ENCODE measurements at places on chromosomes 1 and 21.

GRCh38 chr1:196324345-196324744 is 283.9 kb downstream of the KCNT2 start:
- DNase-seq, result no peak

DNA sequence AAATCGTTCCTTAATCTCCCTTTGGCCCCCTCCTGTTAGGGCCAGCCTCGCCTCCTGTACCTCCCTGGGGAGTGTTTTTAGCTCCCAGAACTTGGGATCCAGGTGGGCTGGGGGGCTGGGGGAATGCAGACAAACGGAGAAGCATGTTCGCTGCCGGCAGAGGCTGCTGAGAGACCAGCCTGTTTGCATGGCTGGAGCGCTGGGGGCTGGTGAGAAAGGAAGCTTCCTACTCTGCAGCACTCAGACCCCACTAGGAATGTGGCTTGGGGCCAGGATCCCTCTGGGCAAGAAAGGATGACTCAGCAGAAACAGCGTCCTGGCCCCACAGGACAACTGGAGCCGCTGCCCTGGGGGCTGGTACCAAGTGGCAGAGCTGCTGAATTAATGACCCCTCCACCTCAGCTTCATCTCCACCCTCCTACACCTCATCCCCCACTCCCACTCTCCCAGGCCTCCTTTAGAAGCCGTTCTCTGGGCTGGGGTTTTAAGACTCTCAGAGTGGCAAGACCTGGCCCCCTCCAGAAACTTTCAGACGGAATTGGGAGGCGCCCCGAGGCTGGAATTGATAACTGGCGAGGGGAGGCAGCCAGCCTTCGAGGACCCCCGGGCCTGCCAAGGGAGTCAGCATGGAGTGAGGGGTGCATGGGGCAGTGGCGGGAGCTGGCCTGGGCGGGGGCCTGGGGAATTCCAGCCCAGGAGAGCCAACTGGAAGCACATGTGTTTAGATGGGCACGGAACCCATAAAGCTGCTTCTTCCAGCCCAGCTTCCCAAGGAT is 28.5 kb upstream of the EPS8L3 start:
- DNase-seq, result no peak

- DNase-seq, result peak; percentile 39
Observed at GRCh38 chr1:21782349-21782867, 541 bp downstream of the USP48 start.

DNA sequence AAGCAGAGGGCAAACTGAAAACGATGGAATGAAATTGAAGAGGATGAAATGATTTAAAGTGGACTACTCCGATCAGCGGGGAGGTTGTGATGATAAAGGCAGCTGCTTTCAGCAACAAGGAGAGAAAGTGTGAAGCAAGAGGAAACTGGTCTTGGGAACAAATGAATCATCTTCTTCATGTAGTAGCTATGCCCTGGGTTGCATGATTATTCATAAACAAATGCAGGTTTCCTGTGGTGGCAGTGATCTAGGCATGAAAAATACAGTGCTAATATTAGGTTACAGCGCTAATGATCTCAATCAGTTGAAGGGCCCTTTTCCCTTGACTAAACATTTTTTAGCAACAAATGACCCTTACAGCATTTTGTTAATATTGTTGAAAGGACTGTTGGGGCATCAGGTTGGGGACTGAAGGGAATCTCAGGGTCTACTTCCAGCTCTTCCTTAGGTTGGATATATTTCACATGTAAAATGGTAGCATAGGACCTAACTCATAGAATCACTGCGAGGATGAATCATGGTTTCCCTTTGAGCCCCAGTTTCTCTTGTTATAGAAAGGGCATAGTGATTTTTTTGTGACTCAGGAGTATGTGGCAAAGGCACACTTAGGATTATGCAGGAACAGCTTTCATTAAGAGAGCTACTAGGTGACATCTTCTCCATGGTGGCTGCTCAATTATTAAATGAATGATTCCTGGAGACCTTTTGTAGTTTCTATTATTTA is 1.9 kb upstream of the ZFYVE9 start:
- peak; percentile 44 for DNase-seq

GRCh38 chr1:188261849-188262248 is 1433.1 kb downstream of the PLA2G4A start:
- DNase-seq, result no peak

DNA sequence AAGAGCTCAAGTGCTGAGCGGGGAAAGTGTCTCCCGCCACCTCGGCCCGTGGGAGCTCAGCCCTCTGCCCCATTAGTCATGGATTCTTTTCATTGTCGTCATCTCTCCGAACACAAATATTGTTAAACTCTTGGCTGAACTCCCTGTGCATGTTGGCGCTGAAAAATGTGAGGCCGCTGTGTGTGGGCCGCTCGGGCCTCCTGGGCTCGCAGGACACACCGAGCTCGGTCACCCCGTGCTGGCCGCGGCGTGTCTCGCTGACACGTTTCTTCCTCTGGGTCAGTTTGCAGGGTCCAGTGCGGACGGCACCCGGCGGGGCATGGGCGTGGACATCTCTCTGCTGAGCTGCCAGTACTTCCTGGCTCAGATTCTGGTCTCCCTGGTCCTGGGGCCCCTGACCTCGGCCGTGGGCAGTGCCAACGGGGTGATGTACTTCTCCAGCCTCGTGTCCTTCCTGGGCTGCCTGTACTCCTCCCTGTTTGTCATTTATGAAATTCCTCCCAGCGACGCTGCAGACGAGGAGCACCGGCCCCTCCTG is 25.6 kb downstream of the SLC45A1 start:
- no peak for DNase-seq

DNA sequence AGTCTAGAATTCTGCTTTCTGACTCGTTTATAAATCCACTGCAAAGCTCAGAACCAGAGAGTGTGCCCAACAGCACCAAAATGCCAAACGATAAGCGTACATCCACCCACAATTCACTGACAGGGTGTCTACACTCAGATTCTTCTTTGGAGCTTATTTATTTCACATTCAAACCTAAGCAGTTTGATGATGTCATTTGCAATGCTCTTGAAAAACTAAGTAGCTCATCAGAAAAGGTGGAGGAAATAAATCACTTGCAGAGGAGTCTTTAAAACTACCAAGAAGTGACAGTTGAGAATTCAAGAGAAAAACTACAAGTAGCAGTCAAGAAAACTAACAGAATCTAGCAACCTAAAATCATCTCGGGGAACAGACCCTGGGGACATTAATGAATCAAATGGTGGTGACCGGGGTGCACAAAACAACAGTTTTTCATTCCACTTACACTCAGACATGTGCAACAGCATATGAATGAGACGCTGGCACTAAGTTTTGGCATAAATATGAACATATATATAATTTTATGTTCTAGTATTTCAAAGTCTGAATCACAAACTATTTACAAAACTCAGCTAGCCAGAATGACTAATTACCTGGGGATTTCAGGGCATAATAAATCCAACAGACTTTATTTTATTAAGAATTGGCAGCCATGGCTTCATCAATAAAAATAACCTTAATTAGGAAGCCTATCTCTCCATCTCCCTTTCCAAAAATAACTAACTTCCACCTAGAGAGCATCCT is 119.4 kb downstream of the SIPA1L2 start:
- no peak for DNase-seq

GRCh38 chr1:94111879-94112278 is 9.1 kb downstream of the ABCA4 start:
- DNase-seq, result no peak

DNA sequence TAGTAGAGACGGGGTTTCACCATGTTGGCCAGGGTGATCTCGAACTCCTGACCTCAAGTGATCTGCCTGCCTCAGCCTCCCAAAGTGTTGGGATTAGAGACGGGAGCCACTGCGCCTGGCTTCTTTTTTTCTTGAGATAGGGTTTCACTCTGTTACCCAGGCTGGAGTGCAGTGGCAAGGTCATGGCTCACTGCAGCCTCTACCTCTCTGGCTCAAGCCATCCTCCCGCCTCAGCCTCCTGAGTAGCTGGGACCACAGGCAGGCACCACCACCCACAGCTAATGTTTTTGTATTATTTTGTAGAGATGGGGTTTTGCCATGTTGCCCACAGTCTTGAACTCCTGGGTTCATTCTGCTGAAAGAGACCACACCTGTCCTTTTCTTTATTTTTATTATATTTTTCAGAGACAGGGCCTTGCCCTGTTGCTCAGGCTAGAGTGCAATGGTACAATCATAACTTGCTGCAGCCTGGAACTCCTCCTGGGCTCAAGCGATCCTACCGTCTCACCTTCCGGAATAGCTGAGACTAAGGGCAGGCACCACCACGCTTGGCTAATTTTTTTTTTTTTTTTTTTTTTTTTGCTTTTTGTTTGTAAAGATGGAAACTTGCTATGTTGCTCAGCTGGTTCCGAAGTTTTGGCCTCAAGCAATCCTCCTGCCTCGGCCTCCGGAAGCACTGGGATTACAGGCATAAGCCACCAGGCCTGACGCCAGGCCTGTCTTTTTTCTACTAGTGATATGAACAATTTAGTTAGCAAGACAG is 3.1 kb downstream of the LMNA start:
- no peak for DNase-seq

DNA sequence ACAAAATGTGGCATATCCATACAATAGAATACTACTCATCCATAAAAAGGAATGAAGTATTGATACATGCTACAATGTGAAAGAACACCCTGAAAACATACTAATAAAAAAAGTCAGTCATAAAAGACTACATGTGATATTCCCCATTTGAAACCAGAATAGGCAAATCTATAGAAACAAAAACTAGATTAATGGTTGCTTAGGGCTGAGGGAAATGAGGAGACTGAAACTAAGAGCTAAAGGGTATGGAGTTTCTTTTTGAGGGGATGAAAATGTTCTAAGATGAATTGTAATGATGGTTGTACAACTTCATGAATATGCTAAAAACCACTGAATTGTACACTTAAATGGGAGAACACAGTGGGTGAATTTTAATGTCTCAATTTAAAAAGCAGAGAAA is 50.9 kb downstream of the ACBD6 start:
- no peak for DNase-seq

GRCh38 chr1:224583774-224584173 is 32.3 kb upstream of the CNIH3 start:
- no peak for DNase-seq

DNA sequence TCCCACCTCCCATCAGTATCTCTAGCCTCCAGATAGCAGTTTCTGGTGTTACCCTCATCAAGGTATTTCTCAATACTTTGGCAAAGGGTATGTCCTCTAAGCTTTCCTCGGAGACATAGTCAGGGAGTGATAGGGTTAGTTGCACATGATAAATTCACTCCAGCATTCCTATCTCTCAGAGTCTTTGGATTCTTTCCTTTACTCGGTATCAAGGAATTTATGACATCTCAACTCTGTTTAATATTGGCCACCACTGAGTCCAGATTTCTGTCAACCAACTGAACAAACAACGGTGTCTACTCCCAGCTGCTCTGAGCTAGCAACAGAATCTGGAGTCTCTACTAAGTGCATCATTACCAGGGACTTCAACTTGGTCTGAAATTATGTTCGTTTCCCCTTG is 233.4 kb downstream of the TM2D1 start:
- DNase-seq, result no peak

GRCh38 chr1:89198491-89199072 is at the start of gene GBP4:
Gene GBP4, minus strand, starts transcription at chr1:89198942. Its CDS starts 108 bp downstream, at chr1:89198834.
- no peak for DNase-seq

DNA sequence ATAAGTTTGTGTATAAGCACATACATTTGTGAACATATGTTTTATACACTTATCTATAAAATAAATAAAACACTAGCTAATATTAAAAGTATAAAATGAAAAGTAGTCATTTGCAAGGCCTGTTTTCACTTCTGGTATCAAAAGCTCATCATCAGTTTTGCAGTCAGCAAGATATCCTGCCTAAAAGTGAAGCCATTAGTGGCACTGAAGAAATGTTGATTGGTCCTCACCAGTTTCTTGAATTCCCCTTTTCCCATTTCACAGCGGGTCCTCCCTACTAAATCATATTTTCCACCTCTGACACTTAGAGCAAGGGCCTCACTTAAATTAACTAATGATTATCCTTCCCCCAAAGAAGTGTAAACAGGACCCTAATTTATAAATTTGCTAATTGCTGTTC is 6.7 kb downstream of the TBX15 start:
- no peak for DNase-seq

DNA sequence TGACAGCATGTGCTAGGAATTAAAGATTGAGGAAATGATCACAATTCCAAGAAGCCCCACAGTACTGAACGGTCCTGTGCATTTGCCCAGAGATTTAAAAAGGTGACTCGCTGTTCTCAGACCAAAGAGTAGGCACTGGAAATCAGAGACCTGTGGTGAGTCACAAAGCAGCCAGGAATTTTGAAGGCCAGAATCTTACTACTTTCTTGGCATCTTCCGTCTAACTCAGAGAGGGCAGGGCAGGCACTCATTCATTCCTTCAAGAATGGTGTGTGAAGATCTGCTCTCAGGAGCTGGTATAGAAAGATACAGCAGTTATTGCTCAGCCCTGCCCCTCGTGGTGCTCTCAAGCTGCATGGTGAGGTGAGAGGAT is 57.9 kb downstream of the BRINP2 start:
- DNase-seq, result no peak

DNA sequence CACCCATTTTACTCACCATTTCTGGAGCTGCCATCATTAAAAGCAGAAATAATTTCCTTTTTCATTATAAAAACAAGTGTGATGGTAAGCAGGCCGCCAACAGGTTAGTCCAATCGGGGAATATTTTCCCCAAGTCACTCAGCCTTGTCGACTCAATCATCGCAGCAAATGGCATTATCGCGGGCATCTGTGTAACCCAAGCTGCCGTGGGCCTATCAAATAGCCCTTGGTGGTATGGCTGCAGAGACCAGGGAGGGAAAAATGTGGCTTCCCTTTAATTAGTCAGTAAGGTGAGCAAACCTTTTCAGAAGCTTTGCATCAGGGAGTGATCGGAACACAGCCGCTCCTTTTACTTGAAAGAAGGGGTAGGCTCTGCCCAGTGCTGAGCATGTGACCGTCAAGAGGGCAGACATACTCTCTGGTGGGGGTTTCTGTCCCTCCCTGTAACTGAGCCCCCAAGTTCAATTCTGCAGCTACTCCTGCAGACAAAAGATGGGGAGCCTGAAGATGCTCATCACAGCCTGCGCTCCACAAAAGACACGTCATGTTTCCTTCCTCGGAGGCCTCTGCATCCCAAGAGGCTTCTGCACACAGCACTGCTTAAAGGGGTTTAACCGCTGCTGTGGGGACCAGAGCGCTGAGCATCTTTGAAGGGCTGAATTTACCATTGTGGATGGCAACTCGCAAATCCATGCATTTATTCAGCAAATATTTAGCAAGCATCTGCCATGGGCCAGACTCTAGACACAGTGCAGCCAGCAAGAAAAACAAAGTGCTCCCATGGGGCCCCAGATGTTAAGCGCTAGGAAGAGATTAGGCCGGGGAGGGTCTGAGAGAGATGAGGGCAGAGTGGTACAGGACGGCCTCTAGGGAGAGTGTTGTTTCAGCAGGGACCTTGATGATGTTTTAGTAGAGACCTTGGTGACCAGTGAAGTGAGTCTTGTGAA is 1.2 kb upstream of the TMPRSS3 start:
- DNase-seq, result no peak

All from hematopoietic multipotent progenitor cell (in vitro differentiated cells).